ENCODE measurements at places on chromosomes 16 and 17.

- no peak for DNase-seq
Observed at GRCh38 chr17:71302721-71303549, 817.9 kb upstream of the SOX9 start.

DNA sequence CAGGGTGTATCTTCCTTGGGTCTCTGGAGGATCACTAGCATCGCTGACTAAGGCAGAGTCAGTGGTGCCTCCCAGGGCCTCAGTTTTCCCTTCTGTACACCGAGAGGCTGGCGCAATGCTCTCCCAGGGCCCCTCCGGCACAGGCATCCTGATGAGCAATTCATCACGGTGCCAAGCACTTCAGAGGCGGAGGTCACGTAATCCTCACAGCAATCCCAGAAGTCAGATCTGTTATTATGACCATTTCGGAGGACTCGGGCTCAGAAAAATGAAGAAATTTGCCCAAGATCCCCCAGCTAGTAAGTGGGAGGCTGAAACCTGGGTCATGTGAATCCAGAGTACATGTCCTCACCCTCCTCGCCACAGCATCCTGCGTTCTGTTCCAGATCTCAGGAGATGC lies 46.5 kb downstream of the AIPL1 start:
- DNase-seq, result no peak

DNA sequence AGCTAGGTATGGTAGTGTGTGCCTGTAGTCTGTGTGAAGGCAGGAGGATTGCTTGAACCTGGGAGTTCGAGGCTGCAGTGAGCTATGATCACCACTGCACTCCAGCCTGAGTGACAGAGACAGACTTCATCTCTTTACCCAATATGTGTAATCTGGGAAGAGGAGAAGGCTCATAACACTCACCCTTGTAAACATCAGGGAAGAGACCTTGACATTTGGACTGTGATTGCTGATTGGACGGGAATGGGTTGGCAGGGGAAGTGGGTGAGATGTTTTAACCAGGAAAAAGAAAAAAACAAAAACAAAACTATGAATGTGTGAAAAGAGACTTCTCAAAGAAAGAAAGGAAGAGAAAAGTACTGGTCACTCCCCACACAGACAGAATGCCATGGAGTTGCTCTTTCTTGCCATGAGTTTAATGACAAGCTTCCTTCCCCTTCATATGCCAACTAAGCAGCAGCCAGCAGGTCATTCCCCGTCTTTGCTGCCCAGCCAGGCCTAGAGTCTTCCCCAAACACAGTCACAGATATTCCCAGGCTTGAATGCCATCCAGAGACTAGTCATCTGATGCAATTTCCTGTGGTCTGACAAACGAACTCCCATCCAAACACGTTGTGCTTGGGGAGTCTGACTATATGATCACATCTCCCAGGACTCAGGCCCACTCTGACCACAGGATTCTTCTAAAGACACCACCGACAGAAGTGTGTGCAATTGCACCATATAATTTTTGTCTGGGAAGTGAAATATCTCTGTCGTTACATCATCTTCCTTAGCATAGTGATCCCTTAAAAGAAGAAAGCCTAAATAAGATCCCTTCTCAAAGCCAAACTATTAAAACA lies 3.6 kb upstream of the XAF1 start:
- no peak for DNase-seq

DNA sequence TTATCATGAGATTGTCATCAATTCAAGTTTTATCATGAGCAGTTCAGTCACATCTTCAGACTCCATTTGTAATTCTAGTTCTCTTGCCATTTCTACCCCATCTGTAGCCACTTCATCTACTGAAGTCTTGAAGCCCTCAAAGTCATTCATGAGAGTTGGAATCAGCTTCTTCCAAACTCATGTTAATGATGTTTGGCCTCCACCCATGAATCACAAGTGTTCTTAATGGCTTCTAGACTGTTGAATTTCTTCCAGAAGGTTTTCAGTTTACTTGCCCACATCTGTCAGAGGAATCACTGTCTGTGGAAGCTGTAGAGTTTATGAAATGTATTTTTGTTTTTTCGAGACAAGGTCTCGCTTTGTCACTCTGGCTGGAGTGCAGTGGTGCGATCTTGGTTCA lies 16.0 kb downstream of the NSRP1 start:
- DNase-seq, result no peak

DNA sequence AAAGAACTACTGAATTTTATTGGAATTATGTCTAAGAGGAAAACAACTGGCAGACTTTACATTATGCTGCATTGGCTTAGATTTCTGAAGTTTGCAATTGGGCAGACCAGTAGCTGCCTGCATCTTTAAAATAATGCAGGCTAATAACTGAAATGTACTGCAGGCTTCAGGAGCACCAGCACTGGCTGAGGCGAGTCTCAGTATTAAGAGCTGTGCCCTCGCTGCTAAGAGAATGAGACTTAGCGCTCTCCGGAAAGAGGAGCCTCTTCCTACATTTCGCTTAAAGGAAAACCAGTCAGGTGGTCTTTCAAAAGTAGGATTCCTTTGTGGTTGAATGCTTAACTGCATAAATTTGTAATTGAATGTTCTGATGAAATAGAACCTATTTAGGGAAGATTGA lies 885 bp downstream of the CNTNAP4 start:
- DNase-seq, result no peak

DNA sequence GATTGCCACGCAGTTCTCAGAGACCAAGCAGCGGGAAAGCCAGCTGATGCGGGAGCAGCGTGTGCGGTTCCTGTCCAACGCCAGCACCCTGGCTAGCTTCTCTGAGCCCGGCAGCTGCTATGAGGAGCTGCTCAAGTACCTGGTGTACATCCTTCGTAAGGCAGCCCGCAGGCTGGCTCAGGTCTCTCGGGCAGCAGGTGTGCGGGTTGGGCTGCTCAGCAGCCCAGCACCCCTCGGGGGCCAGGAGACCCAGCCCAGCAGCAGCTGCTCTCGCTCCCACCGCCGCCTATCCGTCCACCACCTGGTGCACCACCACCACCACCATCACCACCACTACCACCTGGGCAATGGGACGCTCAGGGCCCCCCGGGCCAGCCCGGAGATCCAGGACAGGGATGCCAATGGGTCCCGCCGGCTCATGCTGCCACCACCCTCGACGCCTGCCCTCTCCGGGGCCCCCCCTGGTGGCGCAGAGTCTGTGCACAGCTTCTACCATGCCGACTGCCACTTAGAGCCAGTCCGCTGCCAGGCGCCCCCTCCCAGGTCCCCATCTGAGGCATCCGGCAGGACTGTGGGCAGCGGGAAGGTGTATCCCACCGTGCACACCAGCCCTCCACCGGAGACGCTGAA lies 15.2 kb downstream of the CACNA1G start:
- DNase-seq, result no peak

GRCh38 chr17:47815106-47815918 lies 6.3 kb downstream of the OSBPL7 start:
- no peak for DNase-seq

DNA sequence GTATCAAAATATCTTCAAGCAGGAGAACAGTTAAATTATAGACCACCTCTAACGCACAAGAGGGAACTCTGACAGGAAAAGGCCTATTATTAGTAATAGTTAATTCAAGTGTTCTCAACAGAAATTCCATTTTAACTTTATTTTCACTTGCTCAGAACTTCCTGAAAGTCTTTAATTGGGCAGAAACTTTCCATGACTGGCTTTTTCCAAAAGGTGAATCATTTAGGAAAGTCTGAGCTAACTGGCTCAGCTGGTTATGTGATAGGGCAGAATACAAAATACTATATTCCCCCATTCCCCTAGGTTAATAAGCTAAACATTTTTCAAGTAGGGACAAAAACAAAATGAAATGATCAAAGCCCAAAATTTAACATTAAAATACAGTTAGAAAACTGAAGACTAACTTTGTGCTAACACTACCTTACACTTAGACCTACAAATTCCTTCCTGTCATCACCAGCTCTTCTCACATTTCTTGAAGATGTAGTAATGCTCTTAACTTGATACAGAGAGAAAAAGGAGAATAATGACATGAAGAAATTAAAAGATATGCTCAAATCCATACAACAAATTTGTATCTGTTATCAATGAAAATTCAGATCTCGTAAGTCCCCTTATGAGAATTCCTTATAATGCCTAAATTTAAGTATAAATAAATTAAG lies 31.0 kb downstream of the CFDP1 start:
- no peak for DNase-seq

- no peak for DNase-seq
Observed at GRCh38 chr17:1224330-1224729, 44.5 kb upstream of the ABR start.

DNA sequence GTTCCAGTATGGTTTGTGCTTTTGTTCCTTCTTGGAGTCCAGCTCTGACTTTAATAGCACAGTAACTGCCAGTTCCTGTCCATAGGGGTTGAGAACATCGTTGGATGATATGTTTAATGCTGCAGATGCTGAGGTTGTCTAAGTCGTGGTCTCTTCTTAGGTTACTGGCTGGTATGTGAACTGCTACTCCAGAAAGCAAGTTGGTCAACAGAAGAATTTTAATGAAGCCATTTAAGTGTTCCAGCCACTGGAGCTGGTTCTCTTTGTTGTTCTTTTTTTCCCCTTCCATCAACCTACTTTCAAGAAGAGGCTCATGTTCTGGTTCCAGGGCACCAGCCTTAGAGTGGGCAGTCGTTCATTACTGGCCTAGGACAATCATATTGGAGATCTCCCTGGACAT lies 140.3 kb upstream of the TBX2 start:
- no peak for DNase-seq

DNA sequence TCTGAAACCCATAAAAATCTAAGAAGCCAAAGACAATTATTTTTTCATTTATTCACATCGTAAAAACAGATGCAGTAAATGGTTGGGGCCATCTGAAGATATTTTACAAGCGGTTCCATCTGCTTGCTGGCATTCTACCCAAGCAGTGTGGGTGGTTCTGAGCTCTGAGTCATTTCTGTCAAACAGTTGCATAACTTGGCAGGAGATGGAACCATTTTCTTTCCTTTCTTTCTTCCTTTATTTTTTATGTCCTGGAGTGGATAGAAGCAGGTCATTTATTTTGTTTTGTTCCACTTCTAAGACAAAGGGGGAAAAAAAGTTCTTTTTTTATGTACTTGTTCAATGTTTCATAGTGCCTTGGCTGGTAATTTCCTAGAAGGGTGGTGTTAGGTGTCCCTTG lies 1151.9 kb upstream of the GOT2 start:
- no peak for DNase-seq

- DNase-seq, result no peak
Observed at GRCh38 chr16:27108051-27108770, 41.5 kb downstream of the C16orf82 start.

- no peak for DNase-seq
Observed at GRCh38 chr17:73133911-73134649, 30.7 kb upstream of the SSTR2 start.

GRCh38 chr16:14496786-14497185 lies 133.3 kb downstream of the PARN start:
- DNase-seq, result no peak

GRCh38 chr16:19935694-19936093 lies 51.0 kb upstream of the GPRC5B start:
- no peak for DNase-seq

- DNase-seq, result no peak
Observed at GRCh38 chr17:56635641-56636040, 42.1 kb downstream of the NOG start.

DNA sequence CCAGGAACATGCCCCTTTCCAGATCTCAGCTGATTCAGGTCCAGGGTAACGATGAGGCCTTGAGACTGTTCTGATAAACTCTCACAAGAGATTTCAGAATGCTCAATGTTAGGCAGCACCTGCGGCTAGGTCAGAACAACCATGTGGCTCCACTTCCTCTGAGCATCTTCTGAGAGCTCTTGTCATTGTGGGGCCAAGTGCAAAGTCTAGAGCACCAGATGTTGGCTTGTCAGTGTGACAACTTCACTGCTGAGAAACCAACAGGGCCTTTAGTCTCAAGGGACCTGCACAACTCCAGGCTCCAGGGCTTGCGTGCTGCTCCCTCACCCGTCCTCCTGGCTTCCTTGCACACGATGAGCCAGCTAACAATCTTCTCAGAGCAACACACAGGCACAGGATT lies 29.0 kb downstream of the FCSK start:
- no peak for DNase-seq

DNA sequence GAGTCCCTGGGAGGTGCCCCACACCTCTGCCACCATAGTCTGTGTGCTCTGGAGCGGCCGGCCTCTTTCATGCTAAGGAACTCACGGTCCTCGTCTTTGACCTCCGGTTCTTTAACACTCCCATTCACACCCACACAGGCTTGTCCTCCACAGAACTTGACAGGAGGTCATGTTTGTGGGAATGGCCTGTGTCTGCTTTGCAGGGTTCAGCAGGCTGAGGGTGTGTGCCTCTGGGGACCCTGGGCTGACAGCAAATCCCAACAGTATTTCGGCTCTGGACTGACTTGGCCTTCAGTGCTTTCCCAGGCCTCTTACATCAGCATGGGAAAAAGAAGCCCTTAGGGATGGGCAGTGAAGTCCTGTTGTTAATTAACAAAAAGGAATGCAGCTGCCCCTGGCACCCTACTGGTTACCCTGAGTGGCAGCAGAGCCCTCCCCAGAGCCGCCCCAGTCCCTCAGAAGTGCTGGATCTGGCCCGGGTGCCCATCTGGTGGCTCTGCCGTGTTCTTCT lies 35.4 kb upstream of the ADORA2B start:
- no peak for DNase-seq

GRCh38 chr16:53732296-53732929 lies 28.5 kb downstream of the FTO start:
- DNase-seq, result no peak

DNA sequence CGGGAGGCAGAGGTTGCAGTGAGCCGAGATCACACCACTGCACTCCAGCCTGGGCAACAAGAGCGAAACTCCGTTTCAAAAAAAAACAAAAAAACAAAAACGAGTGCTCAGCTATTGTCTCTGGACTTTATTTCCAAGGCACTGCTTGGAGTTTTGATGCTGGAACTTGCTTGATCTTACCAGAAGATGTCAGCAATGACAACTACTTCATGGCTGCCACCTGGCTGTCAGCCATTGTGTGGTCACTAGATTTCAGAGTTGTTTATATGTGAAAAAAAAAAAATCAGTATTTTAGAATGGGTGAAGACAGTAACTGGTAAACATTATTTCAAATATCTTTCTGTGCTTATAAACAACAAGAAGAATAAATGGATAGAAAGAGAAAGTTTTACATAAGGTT lies 26.3 kb upstream of the OR4D1 start:
- no peak for DNase-seq

DNA sequence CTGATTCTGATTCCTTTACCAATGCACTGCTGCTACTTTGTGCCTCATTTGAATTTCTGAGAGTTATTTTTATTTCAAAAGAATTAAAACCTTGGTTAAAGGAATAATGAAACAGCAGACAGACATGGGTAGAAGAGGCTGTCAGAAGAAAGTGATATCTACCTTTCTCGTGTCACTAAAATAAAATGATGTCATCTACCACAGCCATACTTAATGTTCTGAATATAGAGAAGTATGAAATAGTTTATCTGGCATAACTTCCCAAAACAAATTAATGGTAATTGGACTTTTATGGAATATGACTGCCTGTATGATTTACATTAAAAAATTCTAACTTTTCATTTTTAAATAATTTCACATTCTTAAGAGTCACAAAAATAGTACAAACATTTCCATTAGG lies 52.5 kb downstream of the EFCAB13 start:
- no peak for DNase-seq

Measured in stimulated activated CD8-positive, alpha-beta memory T cell treated with anti-CD3 and anti-CD28 coated beads, Interleukin-4, amount 100 ng/mL, for 1 hour (primary cell).